ENCODE measurements at places on chromosomes 4 and X. TPM values are rescaled to one million over a fixed set of nuclear protein-coding genes. Genes with fewer than 3 reads are reported as not detected.
A peak's percentile ranks its signal among the peaks of the same experiment; 100 is the strongest.

DNA sequence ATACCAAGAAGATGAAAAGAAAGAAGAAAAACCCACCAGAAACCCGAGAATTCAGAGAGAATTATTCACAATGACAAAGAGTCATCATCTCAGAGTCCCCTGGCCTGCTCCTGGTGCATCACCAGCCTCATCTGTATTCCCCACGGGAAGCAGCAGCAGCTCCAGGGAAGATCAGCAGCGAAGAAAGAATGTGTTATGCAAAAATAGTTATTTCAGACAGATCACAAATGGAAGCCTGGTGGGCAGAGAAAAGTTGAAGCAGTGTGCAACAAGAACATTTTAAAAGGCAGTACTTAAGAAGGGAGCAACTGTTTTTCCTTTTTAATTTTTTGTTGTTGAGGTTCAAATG lies 189.2 kb downstream of the PPP3CA start:
- H3K4me3 ChIP-seq = no peak overlapping the region
- no peaks in the 10 kb centered on the region for H3K36me3 ChIP-seq
- H3K27ac ChIP-seq = no peak overlapping the region
- no peaks in the 10 kb centered on the region for H3K27me3 ChIP-seq
- no peak for DNase-seq
- H3K4me1 ChIP-seq = no peaks in the 10 kb centered on the region

- no peak overlapping the region for H3K4me3 ChIP-seq
- H3K27me3 ChIP-seq = no peaks in the 10 kb centered on the region
- no peaks in the 10 kb centered on the region for H3K4me1 ChIP-seq
- no peak for DNase-seq
Observed at GRCh38 chrX:19613645-19614323, 98.5 kb upstream of the MAP3K15 start.

DNA sequence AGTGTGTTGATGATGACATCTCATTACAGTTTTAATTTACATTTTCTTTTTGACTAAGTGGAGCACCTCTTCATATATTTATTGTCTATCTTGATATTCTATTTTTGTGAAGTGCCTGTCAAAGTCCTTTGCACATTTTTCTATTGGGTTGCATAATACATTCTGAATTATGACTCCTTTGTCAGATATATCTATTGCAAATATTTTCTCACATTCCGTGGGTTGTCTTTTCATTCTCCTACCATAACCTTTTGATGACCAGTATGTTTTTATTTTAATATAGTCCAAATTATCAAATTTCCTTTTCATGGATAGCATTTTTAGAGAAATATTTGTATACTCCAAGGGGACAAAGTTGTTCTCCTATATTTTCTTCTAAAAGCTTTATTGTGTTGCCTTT lies 126.4 kb downstream of the PJA1 start:
- no peak overlapping the region for H3K4me3 ChIP-seq
- DNase-seq = no peak
- H3K4me1 ChIP-seq = no peaks in the 10 kb centered on the region
- no peak overlapping the region for H3K27ac ChIP-seq

- H3K4me3 ChIP-seq = peak overlapping the region; percentile 78
- peaks cover 6% of the 10 kb centered on the region for H3K4me1 ChIP-seq
- no peak for DNase-seq
- no peak overlapping the region for H3K27ac ChIP-seq
- no peaks in the 10 kb centered on the region for H3K36me3 ChIP-seq
Observed at GRCh38 chrX:20139966-20140365, 1.7 kb downstream of the EIF1AX start.

- no peaks in the 10 kb centered on the region for H3K4me1 ChIP-seq
- no peaks in the 10 kb centered on the region for H3K27me3 ChIP-seq
- H3K36me3 ChIP-seq = no peaks in the 10 kb centered on the region
Observed at GRCh38 chr4:125732632-125733031, 417.9 kb downstream of the FAT4 start.

DNA sequence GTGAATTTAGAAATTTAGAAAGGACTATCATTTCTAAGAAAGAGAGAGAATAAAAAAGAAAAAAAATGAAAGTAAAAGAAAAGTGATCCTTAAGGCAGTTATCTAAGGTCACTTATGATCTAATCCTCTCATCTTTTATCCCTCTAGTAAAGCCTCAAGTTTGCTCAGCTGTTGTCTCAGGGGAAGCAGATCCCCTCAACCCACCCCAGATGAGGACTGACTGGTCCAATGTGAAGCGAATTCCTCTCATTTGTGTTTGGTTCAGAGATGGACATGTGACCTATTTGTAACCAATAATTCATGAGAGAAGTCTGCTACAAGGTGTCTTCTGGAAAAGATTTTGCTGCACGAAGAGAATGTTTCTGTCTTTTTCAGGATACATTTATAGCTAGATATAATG lies 1591.3 kb downstream of the ADGRL3 start:
- no peaks in the 10 kb centered on the region for H3K4me1 ChIP-seq
- H3K27ac ChIP-seq = no peak overlapping the region
- no peaks in the 10 kb centered on the region for H3K27me3 ChIP-seq
- DNase-seq = no peak
- H3K4me3 ChIP-seq = no peak overlapping the region

The MTHFD2L gene
- 48.1 TPM for total RNA-seq

The MAGEC2 gene
- total RNA-seq = not detected

- no peak for DNase-seq
- H3K4me3 ChIP-seq = no peak overlapping the region
- H3K36me3 ChIP-seq = no peaks in the 10 kb centered on the region
- H3K4me1 ChIP-seq = no peaks in the 10 kb centered on the region
- H3K27me3 ChIP-seq = no peaks in the 10 kb centered on the region
Observed at GRCh38 chrX:109782994-109783700, 50.1 kb upstream of the ACSL4 start.

GRCh38 chr4:181897935-181898334 lies 345.3 kb upstream of the TENM3 start:
- no peak overlapping the region for H3K4me3 ChIP-seq
- no peaks in the 10 kb centered on the region for H3K4me1 ChIP-seq
- H3K27ac ChIP-seq = no peak overlapping the region
- no peaks in the 10 kb centered on the region for H3K36me3 ChIP-seq
- H3K27me3 ChIP-seq = no peaks in the 10 kb centered on the region

The RNF128 gene
- 1.1 TPM for total RNA-seq

- H3K27me3 ChIP-seq = no peaks in the 10 kb centered on the region
- no peaks in the 10 kb centered on the region for H3K36me3 ChIP-seq
- H3K4me3 ChIP-seq = no peak overlapping the region
- no peak overlapping the region for H3K27ac ChIP-seq
- H3K4me1 ChIP-seq = no peaks in the 10 kb centered on the region
Observed at GRCh38 chr4:59200992-59201391, 1999.1 kb upstream of the ADGRL3 start.

GRCh38 chrX:1821846-1822245 lies 207.0 kb downstream of the ASMT start:
- no peak overlapping the region for H3K27ac ChIP-seq
- no peaks in the 10 kb centered on the region for H3K27me3 ChIP-seq
- no peak for DNase-seq
- no peak overlapping the region for H3K4me3 ChIP-seq
- no peaks in the 10 kb centered on the region for H3K36me3 ChIP-seq
- H3K4me1 ChIP-seq = no peaks in the 10 kb centered on the region
